ENCODE measurements at places on chromosomes 2 and 18.

DNA sequence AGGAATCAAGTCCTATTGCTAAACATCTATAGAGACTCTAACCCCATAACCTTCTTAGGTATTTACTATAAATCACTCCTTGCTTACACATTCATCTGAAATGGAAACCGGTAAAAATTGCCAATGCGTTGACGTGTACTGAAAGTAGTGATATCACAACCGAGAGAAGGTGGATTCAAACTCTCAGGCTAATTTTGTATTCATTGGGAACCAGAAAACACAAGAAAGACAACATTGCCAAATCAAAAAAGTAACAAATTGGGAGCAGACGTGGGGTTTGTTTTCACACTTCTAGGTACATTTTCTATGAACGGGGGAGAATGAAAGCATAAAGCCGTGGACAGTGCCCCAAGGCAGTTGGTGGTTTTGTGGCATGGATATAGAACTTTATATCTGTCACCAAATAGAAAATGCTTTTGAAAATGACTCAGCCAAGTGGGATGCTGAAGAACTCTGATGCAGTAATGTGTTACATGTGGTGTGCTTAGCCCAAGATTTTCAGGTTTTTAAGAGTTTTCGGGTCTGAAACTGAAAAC, 155.1 kb upstream of the RASGRP3 start:
- no peak for DNase-seq

DNA sequence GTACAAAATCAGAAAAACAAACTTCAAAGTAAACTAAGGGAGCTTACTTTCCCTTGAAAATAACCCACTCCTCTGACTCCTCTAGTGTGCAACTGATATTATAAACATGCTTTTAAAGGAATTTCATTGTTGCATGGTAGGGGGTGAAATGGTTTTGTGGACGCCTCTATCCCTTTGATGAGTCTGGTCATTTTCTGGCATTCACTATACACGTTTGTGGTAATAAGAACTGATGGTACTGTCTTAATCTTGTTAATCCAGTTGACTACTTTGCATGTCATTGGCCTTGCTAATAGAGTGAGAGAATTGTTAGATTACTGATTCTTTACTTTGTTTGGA, 2.8 kb downstream of the INSIG2 start:
- DNase-seq: no peak

GRCh38 chr2:164146441-164146840, 410.6 kb upstream of the FIGN start:
- DNase-seq: no peak

GRCh38 chr2:217101972-217102371, 242.1 kb upstream of the TNP1 start:
- no peak for DNase-seq

GRCh38 chr18:23087352-23087751, 47.9 kb upstream of the CABLES1 start:
- no peak for DNase-seq

DNA sequence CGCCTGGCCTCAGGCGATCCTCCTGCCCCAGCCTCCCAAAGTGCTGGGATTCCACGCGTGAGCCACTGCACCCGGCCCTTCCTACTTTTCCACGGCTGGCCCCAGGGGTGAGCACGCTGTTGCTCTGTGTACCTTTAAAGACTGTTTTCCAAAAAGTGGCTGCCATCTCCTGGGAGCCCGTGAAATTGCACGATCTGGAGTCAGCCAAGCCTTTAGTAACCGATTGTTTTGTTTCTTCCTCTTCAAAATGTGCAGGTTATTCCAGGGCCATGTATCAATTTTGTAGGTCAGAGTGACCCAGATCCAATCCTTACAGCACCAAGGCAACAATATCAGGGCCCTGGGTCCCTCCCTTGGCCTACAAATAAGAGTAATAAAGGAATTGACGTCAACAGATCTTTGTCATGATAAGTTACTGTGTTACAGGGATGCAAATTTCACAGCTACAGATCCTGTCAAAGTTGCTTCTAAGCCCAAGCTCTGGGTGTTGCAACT, 135.6 kb upstream of the ZNF236 start:
- peak; percentile 50 for DNase-seq

DNA sequence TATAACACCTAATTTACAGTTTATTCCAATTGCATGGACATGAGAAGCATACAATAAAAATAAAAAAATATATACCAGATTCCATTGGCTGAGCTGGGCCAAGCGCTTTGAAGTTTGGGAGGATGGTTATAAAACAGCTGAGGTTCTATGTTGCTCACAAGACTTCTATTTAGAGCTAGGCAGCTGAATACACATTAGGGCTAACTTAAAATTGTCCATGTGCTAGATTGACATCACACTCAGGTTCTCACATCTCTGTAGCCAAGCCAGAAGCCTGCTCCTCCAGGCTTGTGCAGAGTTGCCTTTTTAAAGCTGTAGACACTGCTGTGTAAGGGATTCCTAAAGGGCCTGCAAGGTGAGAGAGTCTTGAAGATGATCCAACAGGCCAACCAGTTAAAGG, 871.1 kb upstream of the FANCL start:
- no peak for DNase-seq

GRCh38 chr2:239905884-239906654, 119.1 kb downstream of the NDUFA10 start:
- no peak for DNase-seq

- DNase-seq: peak; percentile 17
Observed at GRCh38 chr2:172806996-172807395, 71.4 kb downstream of the RAPGEF4 start.

DNA sequence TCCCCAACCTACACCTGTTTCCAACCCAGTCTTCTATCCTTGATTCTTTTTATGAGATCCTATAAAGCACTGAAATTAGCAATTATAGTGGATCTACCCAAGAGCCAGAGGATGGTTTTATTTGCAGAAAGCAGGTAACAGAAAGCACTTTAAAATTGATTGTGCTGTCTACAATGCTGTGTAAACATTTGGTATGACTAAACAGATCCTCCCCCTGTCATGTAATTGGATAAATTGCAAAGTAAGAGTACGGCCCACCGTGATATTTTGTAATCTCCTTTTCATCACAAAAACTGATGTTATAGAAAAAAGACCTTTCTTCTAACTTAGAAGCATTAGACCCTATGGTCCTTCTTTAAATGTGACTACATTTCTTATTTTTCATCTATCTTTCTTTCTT, 11.3 kb upstream of the PPP3R1 start:
- DNase-seq: no peak

- DNase-seq: no peak
Observed at GRCh38 chr2:147182260-147182659, 662.6 kb upstream of the ACVR2A start.

GRCh38 chr2:132415915-132416722, 486 bp upstream of the GPR39 start:
- DNase-seq: peak; percentile 3

- no peak for DNase-seq
Observed at GRCh38 chr2:161344692-161345091, 36.5 kb downstream of the PSMD14 start.

DNA sequence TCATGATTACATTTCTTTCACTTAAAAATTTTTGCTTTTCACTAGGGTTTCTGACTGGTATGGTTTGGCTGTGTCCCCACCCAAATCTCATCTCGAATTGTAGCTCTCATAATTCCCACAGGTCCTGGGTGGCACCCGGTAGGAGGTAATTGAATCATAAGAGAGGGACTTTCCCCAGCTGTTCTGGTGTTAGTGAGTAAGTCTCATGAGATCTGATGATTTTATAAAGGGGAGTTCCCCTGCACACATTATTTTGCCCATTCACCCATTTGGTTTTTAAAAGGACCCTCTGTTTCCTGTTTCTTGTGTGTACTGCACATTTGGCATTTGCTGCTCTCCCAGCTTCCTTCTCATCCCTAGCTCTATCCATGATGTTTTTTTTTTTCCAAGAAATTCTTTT, 27.8 kb upstream of the NETO1 start:
- no peak for DNase-seq

- no peak for DNase-seq
Observed at GRCh38 chr18:1575084-1575483, 670.4 kb downstream of the ADCYAP1 start.

GRCh38 chr2:179581605-179582004, 279.8 kb downstream of the ZNF385B start:
- no peak for DNase-seq

GRCh38 chr2:5694306-5694705, 2.1 kb downstream of the SOX11 start:
- no peak for DNase-seq

DNA sequence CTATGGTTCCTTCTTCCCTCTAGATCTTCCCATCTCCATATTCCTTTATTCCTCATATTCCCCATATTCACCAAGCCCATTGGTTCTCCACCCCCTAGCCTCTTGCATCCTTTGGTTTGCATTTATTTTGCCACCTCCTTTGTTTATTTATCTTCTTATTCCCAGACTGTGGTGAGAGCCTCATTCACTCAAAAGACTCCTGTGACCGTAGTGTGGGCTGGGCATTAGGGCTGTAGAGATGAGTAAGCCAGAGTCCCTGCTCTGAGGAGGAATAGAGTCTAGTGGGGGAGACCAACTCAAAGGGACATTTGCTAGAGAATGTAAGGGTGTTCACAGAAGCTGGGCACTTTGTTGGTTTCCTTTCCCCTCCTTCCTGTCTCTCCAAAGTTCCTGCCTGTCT, 8.3 kb downstream of the ATG16L1 start:
- DNase-seq: no peak

- no peak for DNase-seq
Observed at GRCh38 chr2:44537264-44537663, 175.5 kb downstream of the CAMKMT start.

DNA sequence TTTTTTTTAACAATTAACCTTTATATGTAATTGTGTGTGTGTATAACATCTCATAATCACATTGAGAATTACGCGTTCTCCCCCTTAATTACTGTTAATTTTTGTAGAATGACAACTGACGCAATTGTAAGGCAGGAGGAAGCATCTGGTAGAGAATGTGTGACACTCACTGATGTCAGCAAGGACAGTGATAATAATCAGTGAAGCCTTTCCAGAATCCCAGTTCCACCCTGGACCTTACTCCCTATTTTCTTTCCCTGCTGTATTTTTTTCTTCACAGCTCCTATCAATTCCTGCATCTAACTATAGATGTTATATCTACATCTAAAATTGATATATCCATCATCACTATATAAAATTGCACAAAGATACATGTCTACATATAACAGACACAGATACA, 16.1 kb upstream of the STRN start:
- no peak for DNase-seq

- DNase-seq: no peak
Observed at GRCh38 chr2:7987992-7988391, 693.9 kb upstream of the ID2 start.

- peak; percentile 71 for DNase-seq
Observed at GRCh38 chr2:176187899-176188773, at the start of gene HOXD1. Gene HOXD1, plus strand, starts transcription at chr2:176188668. Its CDS starts 134 bp downstream, at chr2:176188802.

DNA sequence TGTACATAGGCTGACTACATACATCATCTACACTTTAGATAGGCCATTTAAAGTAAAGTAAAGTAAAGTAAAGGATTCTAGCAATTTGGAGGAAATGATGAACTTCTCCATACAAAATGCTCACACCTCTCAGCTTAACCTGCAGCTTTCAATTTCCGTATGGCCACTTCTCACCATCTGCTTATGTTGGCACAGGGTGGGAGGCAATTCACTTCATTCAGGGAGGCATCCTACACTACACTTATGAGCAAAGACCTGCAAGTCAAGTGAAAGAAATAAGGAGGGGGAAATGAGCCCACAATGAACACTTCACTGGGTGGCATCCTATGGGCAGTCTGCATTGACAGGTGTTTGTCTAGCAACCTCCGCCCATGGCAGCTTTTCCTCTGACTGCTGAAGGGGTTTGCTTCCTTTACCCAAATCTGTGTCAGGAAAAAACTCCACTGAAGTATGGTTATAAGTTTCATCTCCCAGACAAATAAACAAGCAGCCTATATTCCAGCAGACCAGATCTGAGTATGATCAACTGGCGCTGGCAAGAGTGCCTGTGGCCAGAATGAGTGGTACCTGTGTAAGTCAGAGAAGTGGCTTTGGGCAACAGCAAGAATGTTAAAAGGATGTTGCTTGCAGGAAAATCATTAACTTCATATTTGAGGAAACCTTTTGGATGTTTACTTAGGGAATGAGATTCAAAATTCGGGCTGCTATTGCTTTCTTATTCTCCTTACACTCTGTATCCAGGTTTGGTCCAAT, 449.1 kb downstream of the TGIF1 start:
- no peak for DNase-seq

DNA sequence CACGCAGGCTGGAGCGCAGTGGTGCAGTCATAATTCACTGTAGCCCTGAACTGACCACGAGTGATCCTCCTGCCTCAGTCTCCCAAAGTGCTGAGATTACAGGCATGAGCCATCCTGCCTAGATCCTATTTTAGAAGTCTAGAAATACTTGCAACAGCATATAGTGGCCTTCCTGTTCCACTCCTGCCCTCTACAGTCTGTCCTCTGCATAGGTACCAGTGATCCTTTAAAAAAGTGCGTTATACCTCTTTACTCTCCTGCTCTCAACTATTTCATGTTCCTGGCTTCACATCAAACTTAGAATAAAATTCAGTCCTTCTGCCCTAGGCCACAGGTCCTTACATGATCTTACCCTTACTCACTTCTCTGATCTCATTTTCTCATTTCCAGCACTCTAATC, 6.0 kb downstream of the COMMD1 start:
- DNase-seq: no peak

DNA sequence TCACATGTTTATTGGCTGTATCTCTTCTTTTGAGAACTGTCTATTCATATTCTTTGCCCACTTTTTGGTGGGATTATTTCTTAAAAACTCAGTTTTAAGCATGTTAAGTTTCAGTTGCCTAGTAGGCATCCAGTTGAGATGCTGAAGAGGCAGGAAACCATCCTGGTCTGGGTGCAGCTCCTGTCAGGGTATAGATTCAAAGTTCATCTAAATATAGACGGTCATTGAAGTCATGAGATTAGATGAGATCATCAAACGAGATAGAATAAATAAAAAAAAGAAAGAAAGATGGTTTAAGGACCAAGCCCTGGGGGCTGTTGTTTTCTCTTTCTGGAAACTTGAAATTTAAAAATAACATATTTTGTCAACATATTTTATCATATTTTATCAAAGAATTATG, 9.2 kb upstream of the DNAH7 start:
- DNase-seq: no peak

- DNase-seq: no peak
Observed at GRCh38 chr2:240922245-240922981, 16.3 kb downstream of the CROCC2 start.

DNA sequence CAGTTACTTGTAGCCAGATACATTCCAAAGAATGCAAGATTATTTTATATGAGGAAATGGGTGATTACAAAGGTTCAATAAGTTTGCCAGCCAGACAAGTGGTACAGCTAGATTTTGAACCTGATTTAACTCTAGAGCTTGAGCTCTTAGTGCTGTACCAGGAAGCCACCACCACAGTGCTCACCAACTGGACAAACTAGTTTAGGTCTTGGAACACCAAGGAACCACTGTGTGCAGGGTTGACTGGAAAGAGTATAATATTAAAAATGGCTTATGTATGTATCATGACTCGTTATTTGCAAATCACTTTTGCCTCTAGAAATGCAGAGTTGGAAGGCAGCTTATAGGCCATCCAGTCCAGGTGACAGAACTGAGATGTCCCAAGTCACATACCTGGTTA, 177.2 kb downstream of the TXNL1 start:
- no peak for DNase-seq

All from putamen (tissue), 1 donor.